ENCODE measurements at places on chromosomes 5 and 9. TPM values are rescaled to one million over a fixed set of nuclear protein-coding genes. Genes with fewer than 3 reads are reported as not detected.

Gene CCDC107
- total RNA-seq, result 37.7 TPM

Gene OR13C2
- total RNA-seq, result not detected

Gene MEGF9
- total RNA-seq, result 10.6 TPM

Gene INSL4
- total RNA-seq, result not detected

Gene TLX3
- total RNA-seq, result not detected

DNA sequence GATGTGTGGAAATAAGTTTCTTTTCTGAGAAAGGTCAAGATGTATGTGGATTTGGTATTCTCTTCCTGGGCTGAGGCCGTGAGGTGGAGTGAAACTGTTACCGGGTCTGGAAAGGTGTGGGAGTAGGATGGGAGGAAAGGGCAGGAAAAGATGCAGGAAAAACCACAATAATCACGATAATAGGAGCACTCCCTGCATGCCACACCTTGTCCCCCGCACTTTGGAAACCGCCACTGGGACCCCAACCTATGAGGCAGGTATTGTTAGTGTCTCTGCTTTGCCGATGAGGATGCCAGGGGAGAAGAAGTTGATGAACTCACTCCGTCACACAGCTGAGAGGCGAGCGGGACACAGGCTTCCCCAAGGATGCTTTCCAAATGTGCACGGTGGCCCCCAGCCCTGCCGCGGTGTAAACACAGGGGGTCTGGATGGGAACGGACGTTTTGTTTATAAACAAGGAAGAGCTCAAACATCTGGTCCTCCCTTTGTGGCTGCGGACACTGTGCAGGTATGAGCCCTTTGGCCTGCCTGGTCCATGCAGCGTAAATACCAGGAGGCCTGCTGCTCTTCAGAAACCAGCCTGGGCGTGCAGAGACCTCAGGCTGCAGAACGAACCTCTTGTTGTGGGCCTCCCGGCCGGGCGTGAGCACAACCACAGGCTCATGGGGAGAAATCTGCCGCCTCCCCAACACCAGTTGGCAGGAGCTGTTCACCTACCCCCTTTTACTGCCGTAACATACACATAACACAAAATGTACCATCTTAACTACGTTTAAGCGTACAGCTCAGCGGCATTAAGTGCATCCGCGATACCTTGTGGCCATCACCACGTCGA is 126.7 kb downstream of the COL23A1 start:
- no peak for DNase-seq

DNA sequence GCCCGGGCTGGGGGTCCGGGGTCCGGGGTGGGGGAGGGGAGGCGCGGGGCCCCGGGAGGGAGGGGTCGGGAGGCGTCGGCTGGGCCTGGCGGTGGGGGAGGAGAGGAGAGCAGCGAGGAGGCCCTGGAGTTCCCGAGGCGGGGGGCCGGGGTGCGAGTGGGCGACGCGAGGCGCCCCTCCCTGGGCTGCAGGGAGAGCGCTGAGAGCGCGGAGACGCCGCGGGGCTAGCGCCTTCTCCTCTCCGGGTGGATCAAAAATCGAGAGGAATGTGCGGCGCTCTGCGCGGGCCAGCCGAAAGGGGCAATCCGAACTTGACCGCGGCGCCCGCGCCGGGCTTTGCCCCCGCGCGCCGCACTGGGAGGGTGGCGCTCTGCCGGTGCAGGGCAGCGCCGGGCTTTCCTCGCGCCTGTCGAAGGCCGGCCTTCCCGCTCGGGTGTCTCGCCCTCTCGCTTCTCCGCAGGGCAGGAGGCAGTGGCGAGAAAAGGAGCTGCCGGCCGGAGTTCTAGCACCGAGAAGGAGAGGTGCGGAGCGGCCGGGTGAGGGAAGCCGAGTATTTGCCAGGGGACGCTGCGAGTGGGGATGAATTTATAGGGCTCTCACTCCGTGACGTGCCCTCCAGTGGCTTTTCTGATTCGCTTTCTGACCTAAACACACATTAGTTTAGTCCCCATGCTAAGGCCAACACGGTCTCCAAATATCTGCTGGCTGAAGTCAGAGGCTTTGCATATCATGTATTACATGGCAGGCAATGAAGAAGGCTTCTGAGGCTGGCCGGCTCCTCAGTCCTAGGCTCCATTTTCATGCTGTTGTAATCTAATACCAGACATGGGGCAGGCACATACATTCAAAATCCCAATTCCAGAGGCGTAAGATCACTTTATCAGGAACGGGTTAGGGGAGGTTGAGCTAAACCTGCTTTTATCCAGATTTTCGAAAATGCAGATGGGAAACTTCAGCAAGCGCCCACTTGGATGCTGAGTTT is 503 bp upstream of the GDNF start:
- no peak for DNase-seq

DNA sequence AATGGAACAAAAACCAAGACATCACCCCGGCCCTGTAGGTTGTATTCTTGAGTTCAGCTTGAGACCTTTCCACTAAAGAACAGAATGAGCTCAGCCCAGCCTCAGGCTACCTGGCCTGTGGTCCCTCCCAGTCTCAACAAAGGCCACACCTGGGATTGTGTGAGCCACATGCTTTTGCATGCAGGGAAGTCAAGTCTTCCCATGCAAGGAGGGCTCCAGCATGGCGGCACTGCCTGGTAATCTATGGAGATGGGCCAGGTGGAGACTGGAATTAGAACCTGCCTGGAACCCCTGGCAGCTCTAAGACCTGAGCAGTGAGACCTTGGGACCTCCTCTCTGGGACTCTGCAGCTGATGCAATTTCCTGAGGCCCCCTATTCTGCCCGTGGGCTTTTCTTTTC is 49.4 kb upstream of the OTULINL start:
- DNase-seq, result no peak

GRCh38 chr5:132549576-132549975 is 6.3 kb upstream of the IL5 start:
- DNase-seq, result no peak

DNA sequence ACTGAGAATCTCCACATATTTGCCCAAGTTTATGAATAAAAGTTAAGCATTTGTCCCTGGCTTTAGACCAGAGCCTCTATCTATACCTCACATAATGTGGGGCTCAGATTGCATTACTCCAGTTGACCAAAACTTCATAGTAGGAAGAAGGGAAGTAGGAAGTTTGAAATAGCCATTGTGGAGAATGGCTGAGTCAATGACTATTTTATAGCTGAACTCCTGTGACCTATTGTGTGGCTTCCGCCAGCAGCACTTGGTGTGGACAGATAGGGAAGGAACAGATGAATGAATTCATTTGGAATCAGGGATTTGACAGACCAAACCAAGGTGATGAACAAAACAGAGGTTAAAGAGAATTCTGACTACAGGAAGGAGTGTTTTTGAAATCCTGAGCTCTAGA is 92.9 kb upstream of the LPAR1 start:
- no peak for DNase-seq

DNA sequence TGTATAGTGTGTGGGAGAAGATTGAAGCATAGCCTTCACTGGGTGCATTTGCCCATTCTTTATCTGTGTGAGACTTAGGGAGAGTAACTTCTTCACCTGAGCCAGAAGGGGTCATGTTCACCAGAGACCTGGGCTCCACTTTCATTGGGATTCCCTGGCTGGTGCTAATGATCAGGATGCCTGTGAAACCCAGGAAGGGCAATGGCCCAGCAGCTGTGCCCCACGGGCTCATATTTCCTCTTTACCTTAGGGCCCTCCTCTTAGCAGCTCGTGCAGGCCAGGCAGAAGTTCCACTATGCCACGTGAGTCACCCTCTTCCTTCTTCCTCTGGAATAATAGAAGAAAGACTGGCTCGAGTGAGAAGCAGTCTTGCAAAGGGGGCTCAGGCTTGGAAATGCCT is 5.0 kb downstream of the PPARGC1B start:
- no peak for DNase-seq

DNA sequence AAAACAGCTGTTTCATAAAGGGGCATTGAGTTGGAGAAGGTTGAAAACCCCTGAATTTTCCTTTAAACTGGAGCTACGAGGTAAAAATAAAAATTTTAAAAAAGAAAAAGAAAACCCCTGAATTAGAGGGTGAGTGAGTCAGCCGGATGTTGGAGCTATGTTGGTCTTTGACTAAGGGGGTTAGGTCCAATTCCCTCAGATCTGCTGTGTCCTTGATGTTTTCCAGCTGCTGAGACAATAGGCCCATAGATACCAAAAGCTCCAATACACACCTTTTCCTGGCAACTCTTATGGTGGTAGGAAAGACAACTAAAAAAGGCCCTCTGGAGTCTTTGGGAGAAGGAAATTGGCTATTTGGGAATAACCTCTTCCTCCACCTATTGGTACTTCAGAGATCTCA is 79.4 kb upstream of the SAP30L start:
- DNase-seq, result no peak

All from activated CD4-positive, alpha-beta memory T cell treated with anti-CD3 and anti-CD28 coated beads, Interleukin-2, amount 10 ng/mL, durations not matched to agents 7 days and 5 days (primary cell).